ENCODE measurements at places on chromosomes 12 and 14. TPM values are rescaled to one million over a fixed set of nuclear protein-coding genes. Genes with fewer than 3 reads are reported as not detected.

Gene IRAK3
- 3.5 TPM for total RNA-seq

Gene ZC2HC1C
- total RNA-seq: 0.96 TPM

Gene AQP6
- total RNA-seq: under 0.01 TPM

Gene PARP2
- 5.9 TPM for total RNA-seq

Gene HOXC12
- total RNA-seq: not detected

Gene SPTSSA
- 10.4 TPM for total RNA-seq

Gene GARIN6
- not detected for total RNA-seq

Gene KLRC2
- total RNA-seq: not detected

Gene C3AR1
- total RNA-seq: 0.56 TPM

Gene MIP
- total RNA-seq: 0.19 TPM

Gene NXPH4
- 4.4 TPM for total RNA-seq

Gene RSRC2
- 40.3 TPM for total RNA-seq

Gene DPF3
- total RNA-seq: 6.1 TPM

Gene IL26
- under 0.01 TPM for total RNA-seq

Gene NUP37
- total RNA-seq: 62.3 TPM

Gene HELB
- 3.5 TPM for total RNA-seq

Gene ARL1
- 134 TPM for total RNA-seq

Gene RNASE11
- total RNA-seq: not detected

Gene SCN8A
- total RNA-seq: 3.5 TPM

Gene P2RX2
- not detected for total RNA-seq

Gene PTHLH
- total RNA-seq: 10.2 TPM

Gene TRIP11
- 45.1 TPM for total RNA-seq

Gene ZNF740
- 13.0 TPM for total RNA-seq

Gene RITA1
- total RNA-seq: 17.8 TPM

Gene CYP46A1
- 0.56 TPM for total RNA-seq

Gene EXOC3L4
- total RNA-seq: under 0.01 TPM

Gene BTBD7
- 20.7 TPM for total RNA-seq

Gene NRIP2
- total RNA-seq: 0.28 TPM

Gene ARPC3
- total RNA-seq: 438 TPM

Gene ZCCHC8
- 12.3 TPM for total RNA-seq

Gene PMCH
- total RNA-seq: not detected

Gene CISTR
- total RNA-seq: not detected

Gene IAPP
- total RNA-seq: not detected

Gene TOMM20L
- total RNA-seq: not detected

Gene PIANP
- total RNA-seq: under 0.01 TPM

Gene MANSC1
- total RNA-seq: 1.3 TPM

Gene LMO3
- total RNA-seq: 0.56 TPM

Gene ISM2
- 3.1 TPM for total RNA-seq

Gene WSCD2
- not detected for total RNA-seq

Gene POTEM
- total RNA-seq: not detected

Gene R3HDM2
- total RNA-seq: 6.9 TPM

Gene KRT86
- total RNA-seq: 0.19 TPM

Gene NGDN
- total RNA-seq: 51.4 TPM

Gene KLHDC1
- 1.9 TPM for total RNA-seq

Gene YEATS4
- 15.3 TPM for total RNA-seq

Gene PMEL
- 1.1 TPM for total RNA-seq

Gene TSPAN11
- under 0.01 TPM for total RNA-seq

Gene NEUROD4
- total RNA-seq: not detected

Gene TAS2R30
- total RNA-seq: 4.2 TPM

Gene TAC3
- not detected for total RNA-seq

Gene PLCZ1
- total RNA-seq: not detected

Gene IKBIP
- 109 TPM for total RNA-seq

Gene RGS6
- not detected for total RNA-seq

Gene OASL
- total RNA-seq: 0.56 TPM

Gene SLC6A15
- total RNA-seq: 0.77 TPM

Gene COA8
- total RNA-seq: 22.8 TPM

Gene PRH2
- not detected for total RNA-seq

Gene CCDC184
- 0.96 TPM for total RNA-seq

Gene DAO
- total RNA-seq: not detected

Measured in regular cardiac myocyte (primary cell).